ENCODE measurements at places on chromosomes 16 and 17.

DNA sequence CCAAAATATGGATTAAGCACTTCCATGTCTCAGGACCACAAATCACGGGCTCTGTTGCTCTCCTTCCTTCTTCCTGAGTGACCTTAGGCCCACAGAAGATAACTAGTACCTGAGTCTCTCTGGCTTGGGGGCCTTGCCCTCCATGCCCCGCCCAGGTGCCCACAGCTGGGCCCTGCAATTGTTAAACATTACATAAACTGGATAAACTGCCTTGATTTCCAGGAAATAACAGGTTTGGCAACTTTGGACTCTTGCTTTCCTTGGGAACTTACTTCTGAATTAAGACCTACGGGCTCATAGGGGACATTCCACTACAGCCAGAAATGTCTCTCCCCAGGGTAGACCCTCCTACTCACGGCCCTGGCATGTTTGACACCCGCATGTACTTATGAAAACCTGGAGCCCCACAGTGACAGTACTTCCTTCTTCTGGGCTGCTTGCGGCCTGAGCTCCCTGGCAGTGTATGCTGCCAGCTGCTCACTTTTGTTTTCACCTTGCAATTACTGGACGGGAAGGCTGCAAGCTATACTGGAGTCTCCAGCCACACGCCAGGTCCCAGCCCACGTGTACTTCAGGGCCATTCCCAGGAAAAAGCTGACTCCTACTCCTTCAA is 2.3 kb upstream of the UBALD2 start:
- peak; percentile 23 for DNase-seq

DNA sequence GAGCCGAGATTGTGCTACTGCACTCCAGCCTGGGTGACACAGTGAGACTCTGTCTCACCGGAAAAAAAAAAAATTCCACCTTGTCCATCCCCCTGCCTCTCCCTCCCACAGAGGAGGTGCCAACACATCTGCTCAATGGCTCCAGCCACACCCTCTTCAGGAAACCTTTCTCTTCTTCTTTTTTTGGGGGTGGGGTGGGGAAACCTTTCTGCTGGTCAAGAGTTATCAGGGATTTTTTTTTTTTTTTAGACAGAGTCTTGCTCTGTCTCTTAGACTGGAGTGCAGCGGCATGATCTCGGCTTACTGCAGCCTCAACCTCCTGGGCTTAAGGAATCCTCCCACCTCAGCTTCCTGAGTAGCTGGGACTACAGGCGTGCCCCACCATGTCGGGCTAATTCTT is 18.7 kb downstream of the TNS4 start:
- DNase-seq = no peak

GRCh38 chr17:77472468-77473310 is 331.9 kb downstream of the SEC14L1 start:
- no peak for DNase-seq

DNA sequence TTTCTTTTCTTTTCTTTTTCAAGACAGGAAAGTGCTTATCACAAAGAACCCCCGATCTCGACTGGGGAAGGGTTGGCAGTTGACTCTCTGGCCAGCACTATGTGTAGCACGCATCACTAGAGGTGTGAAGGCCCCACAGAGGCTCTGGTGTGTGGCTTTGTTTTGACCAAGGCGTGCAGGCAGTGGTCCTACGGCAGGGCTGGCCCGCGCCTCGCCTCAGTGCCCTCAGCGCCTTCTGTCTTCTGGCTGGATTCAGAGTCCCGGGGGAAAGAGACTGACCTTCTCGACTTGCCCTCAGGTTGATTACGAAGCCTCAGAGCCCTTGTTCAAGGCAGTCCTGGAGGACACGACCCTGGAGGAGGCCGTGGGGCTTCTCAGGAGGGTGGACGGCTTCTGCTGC is 18.7 kb downstream of the SGSH start:
- no peak for DNase-seq

DNA sequence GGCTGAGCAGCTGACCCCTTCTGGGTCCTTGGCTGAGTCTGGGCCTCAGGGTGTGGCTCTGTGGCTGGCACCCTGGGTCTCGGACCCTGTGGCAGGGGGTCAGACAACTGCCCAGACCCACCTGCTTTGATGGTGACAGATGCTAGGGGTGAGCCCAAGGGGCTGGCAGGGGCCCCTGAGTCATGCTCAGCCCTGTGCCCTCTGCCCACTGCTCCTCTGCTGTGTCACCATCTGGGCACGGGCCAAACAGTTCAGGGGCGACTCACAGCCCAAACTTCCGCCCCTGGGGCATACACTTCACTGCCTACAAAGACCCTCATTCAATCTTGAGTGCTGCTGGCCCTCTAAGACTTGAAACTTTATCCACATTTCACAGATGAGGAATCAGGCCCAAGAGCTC is 5.7 kb downstream of the ADGRG1 start:
- DNase-seq = no peak

DNA sequence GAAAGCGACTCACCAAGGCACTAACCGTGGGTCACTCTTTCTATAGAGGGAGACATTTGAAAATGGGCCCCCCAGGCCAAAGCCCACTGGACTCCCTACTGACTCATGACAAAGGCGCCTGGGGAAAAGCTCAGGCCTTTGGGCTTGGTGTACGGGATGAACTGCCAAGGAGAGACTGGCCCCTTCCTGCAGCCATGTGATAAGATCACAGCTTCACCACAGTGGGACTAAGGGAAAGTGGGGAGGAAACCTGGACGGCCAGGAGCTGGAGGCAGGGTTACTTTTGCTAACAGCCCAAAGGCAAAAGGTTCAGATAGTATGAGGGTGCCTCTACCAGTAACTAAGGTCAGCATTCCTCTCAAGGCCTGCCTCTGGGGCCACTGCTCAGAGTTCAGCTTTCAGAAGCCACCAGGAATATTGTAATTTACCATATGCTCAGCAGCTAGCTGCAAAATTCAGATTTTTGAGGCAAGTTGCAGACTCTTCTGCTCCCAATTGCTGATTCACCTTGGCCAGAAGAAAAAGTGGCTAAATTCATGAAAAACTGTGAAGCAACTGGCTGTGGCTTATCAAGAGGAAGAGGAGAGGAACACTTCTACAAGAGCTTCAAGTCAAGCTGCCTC is 37.1 kb upstream of the SLC25A19 start:
- no peak for DNase-seq

DNA sequence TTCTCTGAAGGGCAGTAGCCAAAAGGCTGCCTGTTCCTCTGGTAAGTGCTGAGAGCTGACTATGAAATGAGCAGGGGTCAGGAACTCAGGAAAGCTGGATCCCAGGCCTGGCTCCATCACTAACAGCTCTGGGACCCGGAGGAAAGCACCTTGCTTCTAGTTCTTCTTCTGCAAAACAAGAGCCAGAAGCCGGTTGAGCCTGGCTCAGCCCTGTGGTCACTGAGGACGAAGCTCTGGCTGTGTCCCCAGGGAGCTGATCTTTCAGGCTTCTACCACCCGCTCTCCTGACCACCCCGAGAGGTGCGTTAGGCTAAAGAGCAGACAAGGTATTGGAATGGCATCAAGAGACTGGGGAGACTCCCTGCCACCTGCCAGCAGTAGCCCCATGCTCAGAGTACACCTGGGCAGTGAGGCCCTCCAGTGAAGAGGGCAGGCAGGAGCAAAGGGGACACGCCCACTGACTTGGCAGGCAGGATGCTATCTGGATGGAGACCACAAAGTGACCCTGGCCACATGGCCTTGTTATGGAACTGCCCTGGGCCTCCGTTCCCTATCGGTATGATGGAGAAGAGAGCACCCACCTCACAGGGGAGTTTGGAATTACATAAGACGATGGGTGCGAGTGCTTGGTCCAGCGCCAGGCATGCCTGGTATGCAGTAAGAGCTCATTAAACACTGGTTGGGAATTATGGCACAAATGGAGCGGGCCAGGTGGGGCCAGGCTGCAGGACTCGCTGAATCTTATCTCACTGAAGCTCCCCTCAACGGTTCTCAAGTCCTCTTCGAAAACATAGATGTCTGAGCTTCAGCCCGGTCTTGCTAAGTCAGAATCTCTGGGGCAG is 61.4 kb downstream of the COG7 start:
- DNase-seq = no peak

DNA sequence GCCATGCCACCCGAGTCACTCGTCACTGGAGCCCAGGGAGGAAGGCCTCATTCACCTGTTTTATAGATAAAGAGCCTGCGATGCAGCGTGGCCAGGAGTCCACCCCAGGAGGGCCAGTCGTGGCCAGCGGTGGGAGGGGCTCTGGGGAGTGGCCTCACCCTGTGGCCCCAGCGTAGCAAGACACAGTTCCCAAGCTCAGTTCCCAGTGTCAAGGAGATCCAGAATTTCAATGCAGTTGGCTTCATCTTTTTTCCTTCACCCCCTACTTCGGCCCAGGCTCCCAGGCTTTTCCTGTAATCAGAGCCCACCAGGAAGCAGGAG is 84.0 kb downstream of the ABR start:
- DNase-seq = no peak

DNA sequence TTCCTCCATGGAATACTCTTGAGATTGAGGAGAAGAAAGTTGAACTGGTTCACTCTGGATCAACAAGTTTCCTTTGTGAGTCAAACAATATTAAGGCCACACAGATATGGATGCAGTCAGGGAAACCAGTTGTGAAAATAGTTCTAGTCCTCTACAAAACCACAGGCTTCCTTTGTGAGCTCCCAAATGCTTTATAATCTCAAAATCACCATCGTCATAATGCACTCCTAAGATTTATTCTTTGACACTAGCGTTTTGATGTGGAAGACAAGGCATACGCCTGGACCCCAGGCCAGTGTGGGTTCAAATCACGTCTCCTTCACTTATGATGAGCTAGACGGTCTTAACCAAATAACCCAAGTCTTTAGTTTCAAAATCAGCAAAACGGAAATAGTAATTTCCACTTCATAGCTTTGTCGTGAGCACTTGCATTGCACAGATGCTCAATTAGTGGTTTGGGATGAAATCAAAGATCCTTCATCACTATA is 142.6 kb downstream of the STX8 start:
- no peak for DNase-seq

DNA sequence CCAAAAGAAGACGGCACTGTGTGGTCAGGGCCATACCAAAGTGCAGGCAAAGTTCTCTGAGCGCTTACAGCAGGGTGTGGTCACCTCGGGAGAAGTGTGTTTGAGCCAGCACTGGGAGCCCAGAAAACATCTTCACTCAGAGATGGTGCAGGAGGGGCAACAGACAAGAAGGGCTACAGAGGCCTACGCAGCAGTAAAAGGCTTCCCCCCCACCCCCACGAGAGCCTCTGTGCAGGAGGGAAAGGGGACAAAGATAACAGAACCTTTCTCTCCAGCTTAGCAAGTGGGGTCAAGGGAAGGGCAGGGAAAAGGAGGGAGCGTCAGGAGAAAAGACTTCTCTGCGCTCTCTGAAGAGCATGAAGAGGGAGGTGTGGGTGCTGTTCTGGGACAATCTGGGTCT is 2.8 kb downstream of the VAT1 start:
- no peak for DNase-seq

DNA sequence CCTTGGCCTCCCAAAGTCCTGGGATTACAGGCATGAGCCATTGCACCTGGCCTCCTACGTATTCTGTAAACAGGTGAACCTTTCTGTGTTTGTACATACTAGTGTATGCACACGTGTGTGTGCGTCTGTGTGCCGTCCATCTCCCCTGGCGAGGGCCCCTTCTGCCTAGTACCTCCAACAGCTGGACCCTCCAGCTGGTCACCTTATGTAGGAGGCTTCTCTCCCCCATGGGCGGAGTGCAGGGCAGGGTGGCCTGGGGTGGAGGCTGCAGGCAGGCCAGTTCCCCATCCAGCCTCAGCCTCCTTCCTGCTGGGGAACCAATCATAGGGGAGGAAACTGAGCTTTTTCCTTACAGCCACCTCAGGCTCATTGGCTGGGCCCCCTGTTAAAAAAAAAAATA is 24.4 kb upstream of the DOC2B start:
- DNase-seq = no peak

DNA sequence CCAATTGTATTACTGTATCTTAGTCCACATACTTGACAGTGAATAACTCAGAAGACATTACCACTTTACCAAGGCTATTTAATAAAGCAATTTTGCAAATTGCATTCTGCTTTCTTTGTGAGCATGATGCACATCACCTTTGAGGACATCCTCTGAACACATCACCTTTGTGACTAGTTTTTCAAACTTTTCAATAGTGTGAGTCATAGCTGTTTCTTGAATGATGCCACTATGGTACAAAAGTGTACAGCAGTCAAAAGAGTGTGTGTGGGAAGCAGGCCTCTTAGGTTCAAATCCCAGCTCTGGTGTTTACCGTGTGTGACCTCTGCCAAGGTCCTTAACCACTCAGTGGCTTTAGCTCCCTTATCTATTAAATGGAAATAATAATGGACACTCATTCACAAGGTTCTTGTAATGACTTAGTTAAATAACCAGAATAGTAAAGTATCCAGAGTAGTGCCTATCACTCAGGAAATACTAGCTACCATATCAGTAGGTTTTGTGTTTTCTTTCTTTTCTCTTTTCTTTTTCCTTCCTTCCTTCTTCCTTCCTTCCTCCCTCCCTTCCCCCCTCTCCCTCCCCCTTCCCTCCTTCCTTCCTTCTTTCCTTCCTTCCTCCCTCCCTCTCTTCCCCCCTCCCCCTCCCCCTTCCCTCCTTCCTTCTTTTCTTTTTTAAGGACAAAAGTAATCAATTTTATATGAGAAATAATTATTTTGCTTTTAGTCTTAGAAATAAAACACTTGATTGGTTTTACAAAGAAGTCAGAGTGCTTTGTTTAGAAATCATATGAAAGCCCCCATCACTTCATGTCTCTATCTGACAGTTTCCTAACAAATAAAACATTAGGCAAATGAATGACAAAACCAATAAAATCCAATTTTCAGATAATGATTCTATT is 178.9 kb downstream of the MYO1D start:
- DNase-seq = no peak

DNA sequence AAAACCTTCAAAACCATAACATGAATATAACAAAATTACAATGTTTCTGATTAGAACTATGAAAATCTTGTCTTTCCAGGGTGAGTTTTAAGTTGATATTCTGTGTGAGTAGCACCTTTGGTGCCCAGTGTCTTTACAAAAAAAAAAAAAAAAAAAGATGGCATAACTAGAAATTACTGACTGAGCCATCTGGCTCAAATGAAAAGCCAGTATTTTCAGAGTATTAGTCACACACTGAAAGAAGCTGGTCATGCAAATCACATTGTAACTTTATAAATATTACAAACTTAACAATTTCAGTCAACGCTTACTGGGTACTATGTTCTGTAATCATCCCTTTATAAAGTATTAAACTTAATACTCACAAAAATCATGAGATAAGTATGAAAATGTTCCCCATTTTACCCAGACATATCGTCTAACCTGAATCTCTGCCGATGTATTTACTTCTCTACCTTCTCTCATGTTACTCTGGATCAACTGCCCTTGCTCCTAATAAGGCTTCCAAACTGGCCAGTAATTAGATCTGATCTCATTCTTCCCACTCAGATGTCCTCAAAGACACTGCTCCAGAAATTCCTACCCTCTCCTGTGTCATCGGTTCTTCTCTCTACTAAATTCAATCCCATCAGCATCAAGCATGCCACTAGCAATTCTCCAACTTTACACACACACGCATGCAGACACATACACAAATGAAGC is 25.4 kb downstream of the UBE2G1 start:
- DNase-seq = no peak

DNA sequence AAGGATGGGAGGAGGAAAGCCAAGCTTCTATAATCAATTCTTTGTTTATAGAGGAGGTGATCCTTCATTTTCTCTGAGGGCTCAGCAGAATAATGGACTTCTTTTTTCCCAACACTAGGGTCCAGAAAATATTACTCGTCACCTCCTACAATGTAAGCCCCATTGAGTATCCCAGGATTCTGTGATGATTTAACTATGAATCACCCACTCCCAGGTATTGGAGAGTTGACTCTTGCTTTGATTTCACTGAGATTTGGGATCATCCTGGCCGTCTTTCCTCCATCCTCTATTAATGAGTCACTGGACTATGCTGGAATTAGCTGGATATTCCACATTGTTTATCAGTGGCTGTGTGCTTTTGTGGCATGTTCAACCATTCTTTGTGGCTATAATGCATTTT is 452.0 kb downstream of the NPIPA7 start:
- DNase-seq = no peak

Data from NCI-H146 (cell line).